ENCODE measurements at places on chromosomes 1 and 21. TPM values are rescaled to one million over a fixed set of nuclear protein-coding genes. Genes with fewer than 3 reads are reported as not detected.

Gene GOLT1A
- not detected for total RNA-seq

Gene MRPL20
- 204 TPM for total RNA-seq

Gene GRIK3
- total RNA-seq = not detected

Gene AJAP1
- 1.00 TPM for total RNA-seq

Gene LEFTY1
- total RNA-seq = not detected

Gene LIN28A
- total RNA-seq = not detected

Gene HSPA6
- total RNA-seq = not detected

Gene RAB25
- total RNA-seq = not detected

Gene PDPN
- total RNA-seq = 24.5 TPM

Gene LGR6
- total RNA-seq = not detected

Gene SYPL2
- 0.05 TPM for total RNA-seq

Gene DCST1
- not detected for total RNA-seq

Gene GJA8
- not detected for total RNA-seq

Measured in mammary microvascular endothelial cell (primary cell).